ENCODE measurements at places on chromosomes 5 and 9. TPM values are rescaled to one million over a fixed set of nuclear protein-coding genes. Genes with fewer than 3 reads are reported as not detected.

- no peak for DNase-seq
Measured at GRCh38 chr5:129903466-129904101, 681 bp upstream of the CHSY3 start.

- DNase-seq = no peak
Measured at GRCh38 chr9:129108083-129108804, 2.3 kb downstream of the CRAT start.

GRCh38 chr5:118679264-118679940, 308.9 kb downstream of the DTWD2 start:
- no peak for DNase-seq

Gene NKD2
- total RNA-seq = 1.9 TPM

All from colonic mucosa (tissue), 4 donors.